ENCODE measurements at places on chromosomes 3 and 15. TPM values are rescaled to one million over a fixed set of nuclear protein-coding genes. Genes with fewer than 3 reads are reported as not detected.

Gene KBTBD12
- total RNA-seq = not detected

Gene TIMP4
- 9.8 TPM for total RNA-seq

Gene CD86
- total RNA-seq = not detected

Gene OR5K2
- total RNA-seq = not detected

Gene HRG
- not detected for total RNA-seq

Gene XCR1
- under 0.01 TPM for total RNA-seq

Gene BCL2A1
- total RNA-seq = 5.9 TPM

Gene GJD2
- total RNA-seq = not detected

Gene PLA2G4B
- 1.3 TPM for total RNA-seq
